ENCODE measurements at places on chromosomes 16 and 17.

- H3K4me3 ChIP-seq: no peak overlapping the region
- no peak for DNase-seq
- no peaks in the 10 kb centered on the region for H3K36me3 ChIP-seq
These were observed 292.9 kb upstream of the CA10 start for GRCh38 chr17:52451294-52451861.

GRCh38 chr17:3558603-3559269 is 1.1 kb upstream of the TRPV3 start:
- H3K36me3 ChIP-seq: no peaks in the 10 kb centered on the region
- peak overlapping the region; percentile 44 for H3K4me3 ChIP-seq
- peaks cover 51% of the 10 kb centered on the region for H3K4me1 ChIP-seq
- H3K27ac ChIP-seq: peak overlapping the region; percentile 82
- peaks cover 14% of the 10 kb centered on the region for H3K27me3 ChIP-seq
- peak; percentile 76 for DNase-seq

DNA sequence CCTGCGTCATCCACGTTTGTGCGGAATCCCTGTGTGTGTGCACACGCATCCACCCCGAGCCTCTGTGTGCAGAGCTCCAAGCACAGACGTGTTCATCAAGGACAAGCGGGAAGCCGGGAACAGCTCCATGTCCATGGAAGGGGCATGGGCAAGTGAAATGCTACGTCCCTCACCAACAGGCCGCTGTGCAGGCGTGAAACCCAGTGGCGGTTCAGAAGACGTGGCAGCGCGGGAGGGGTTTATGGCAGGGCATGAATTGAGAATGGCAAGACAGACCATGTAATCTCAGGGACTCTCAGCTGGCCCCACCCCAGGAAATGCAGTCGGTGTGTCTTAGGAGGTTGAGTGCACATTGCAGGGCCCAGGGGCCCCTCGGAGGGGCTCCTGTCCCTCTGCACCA is 52.7 kb downstream of the TBC1D16 start:
- H3K27me3 ChIP-seq: no peaks in the 10 kb centered on the region
- H3K4me1 ChIP-seq: no peaks in the 10 kb centered on the region

DNA sequence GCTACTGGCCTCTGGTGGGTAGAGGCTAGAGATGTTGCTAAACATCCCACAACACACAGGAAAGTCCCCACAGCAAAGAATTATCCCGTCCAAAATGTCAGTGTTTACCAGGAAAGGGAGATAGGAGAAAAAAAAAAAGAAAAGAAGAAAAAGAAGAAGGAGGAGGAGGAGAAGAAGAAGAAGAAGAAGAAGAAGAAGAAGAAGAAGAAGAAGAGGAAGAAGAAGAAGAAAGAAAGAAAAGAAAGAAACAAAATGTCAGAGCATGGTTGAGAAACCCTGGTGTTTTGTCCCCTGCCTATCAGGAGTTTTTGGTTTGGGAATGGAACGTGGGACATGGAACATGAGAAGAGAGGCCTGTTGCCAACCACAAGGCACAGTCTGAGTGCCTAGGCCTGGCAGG is 2.4 kb downstream of the TMEM95 start:
- peaks cover 2% of the 10 kb centered on the region for H3K36me3 ChIP-seq
- peaks cover 10% of the 10 kb centered on the region for H3K27me3 ChIP-seq
- no peak overlapping the region for H3K4me3 ChIP-seq
- peaks cover 33% of the 10 kb centered on the region for H3K4me1 ChIP-seq
- DNase-seq: no peak
- no peak overlapping the region for H3K27ac ChIP-seq

GRCh38 chr16:80997139-80997798 is 9.4 kb downstream of the CMC2 start:
- DNase-seq: no peak
- peak overlapping the region; percentile 85 for H3K4me3 ChIP-seq
- no peaks in the 10 kb centered on the region for H3K27me3 ChIP-seq
- peak overlapping the region; percentile 88 for H3K27ac ChIP-seq
- peaks cover 21% of the 10 kb centered on the region for H3K36me3 ChIP-seq

GRCh38 chr16:72501739-72502593 is 330.0 kb upstream of the PMFBP1 start:
- H3K27me3 ChIP-seq: no peaks in the 10 kb centered on the region
- peak; percentile 34 for DNase-seq
- H3K27ac ChIP-seq: no peak overlapping the region
- no peaks in the 10 kb centered on the region for H3K36me3 ChIP-seq
- H3K4me1 ChIP-seq: peaks cover 7% of the 10 kb centered on the region
- H3K4me3 ChIP-seq: no peak overlapping the region

DNA sequence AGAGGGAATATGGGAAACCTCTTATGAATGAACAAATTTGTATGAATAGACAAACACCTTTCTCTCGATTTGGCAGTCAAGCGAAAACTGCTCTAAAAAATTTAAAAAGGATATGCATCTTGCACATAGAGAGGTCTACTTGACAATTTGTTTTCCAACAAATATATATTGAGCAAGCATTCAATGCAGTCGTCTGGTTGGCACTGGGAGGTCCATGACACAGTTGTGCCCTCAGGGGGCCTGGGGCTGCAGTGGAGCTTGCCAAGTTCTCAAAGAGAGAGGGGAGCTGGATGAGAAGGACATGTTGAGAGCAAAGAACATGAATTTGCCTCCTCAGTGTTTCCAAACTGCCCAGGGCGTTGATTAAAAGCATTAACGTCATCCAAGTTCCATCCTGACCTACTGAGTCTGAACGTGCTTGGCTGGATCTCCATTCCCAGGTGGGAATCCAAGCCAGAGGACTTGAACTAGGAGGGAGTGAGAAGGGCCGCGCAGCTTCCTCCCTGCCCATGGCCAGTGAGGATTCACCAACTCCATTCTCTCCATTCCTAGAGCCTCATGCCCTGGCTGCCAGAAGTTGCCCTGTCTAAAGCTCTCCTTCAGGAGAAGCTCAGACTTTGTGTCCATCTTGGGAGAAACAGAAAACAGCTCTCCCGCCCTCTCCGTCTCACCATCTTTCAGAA is 24.5 kb downstream of the TBX2 start:
- no peak for DNase-seq
- H3K4me1 ChIP-seq: no peaks in the 10 kb centered on the region
- H3K27me3 ChIP-seq: peaks cover 67% of the 10 kb centered on the region
- H3K27ac ChIP-seq: no peak overlapping the region

GRCh38 chr16:87201052-87201451 is 116.1 kb downstream of the C16orf95 start:
- no peaks in the 10 kb centered on the region for H3K36me3 ChIP-seq
- H3K27ac ChIP-seq: no peak overlapping the region
- no peak overlapping the region for H3K4me3 ChIP-seq

- no peak overlapping the region for H3K27ac ChIP-seq
- peaks cover 36% of the 10 kb centered on the region for H3K4me1 ChIP-seq
- peaks cover 69% of the 10 kb centered on the region for H3K36me3 ChIP-seq
- no peak overlapping the region for H3K4me3 ChIP-seq
These were observed 11.5 kb downstream of the PRPF8 start for GRCh38 chr17:1673041-1673785.

GRCh38 chr17:42127414-42127813 is 4.8 kb downstream of the HSPB9 start:
- no peak for DNase-seq
- no peak overlapping the region for H3K4me3 ChIP-seq
- peaks cover 40% of the 10 kb centered on the region for H3K4me1 ChIP-seq
- H3K27me3 ChIP-seq: no peaks in the 10 kb centered on the region

DNA sequence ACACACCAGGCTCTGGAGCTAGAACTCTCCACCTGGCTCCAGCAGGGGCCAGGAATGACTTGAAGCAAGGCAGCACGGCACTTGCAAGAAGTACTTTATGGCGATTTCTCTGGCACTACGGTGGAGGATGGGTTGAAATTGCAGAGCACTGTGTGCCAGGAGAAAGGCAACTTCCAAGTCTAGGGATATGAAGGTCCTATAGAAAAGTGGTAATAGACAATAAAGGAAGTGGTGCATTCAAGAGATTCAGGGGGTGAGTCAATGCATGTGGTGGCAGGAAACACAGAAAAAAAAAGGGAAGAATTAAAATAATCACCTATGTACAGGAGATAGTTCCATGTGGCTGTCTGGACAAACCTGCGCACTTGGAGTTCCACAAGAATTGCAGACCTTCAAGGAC is 240.3 kb upstream of the DYNLRB2 start:
- H3K4me1 ChIP-seq: no peaks in the 10 kb centered on the region

DNA sequence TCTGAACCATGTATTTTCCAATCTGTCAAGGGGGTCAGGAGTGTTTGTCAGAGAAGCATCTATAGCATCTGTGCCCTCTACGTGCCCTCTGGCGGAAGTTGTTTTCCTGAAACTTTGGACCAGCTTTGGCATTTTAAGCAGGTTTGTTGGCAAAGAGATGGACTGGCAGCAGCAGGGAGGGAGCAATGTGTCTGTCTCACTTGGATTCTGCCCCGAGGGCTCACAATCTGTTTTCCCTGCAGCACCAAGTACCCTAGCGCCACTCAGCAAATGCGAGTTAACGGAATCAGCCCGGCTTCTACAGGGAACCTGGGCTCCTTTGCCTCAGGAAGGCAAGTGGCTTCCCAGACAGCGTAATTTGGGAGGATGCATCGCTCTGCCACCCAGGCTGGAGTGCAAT is 17.4 kb downstream of the DUSP14 start:
- no peak for DNase-seq
- H3K4me1 ChIP-seq: no peaks in the 10 kb centered on the region
- H3K4me3 ChIP-seq: no peak overlapping the region
- H3K36me3 ChIP-seq: peaks cover 4% of the 10 kb centered on the region
- no peak overlapping the region for H3K27ac ChIP-seq

DNA sequence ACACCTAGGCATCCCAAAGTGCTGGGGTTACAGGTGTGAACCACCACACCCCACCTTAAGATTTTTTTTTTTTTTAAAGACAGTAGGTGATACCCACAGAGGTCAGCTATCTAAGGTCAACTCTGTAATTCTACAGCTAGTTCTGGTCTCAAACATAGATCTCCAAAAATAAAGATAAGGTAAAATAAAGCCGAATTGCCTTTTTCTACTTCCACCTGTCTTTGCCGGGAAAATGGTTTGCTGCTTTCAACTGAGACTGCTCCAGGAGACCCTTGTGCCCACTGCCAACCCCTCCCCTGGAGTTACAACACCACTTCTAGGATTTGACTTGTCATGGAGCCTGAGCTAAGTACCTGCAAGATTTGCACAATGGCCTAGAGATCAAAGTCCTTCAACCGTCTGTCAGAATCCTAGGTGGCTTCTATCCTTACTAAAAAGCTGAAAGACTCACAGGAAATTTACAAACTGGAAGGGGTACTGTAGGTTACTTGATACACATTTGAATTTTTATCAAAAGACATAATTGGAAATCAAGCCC is 4.7 kb upstream of the CNOT1 start:
- H3K4me1 ChIP-seq: no peaks in the 10 kb centered on the region
- H3K27ac ChIP-seq: no peak overlapping the region
- H3K27me3 ChIP-seq: no peaks in the 10 kb centered on the region
- no peak for DNase-seq
- H3K36me3 ChIP-seq: peaks cover 5% of the 10 kb centered on the region
- no peak overlapping the region for H3K4me3 ChIP-seq

DNA sequence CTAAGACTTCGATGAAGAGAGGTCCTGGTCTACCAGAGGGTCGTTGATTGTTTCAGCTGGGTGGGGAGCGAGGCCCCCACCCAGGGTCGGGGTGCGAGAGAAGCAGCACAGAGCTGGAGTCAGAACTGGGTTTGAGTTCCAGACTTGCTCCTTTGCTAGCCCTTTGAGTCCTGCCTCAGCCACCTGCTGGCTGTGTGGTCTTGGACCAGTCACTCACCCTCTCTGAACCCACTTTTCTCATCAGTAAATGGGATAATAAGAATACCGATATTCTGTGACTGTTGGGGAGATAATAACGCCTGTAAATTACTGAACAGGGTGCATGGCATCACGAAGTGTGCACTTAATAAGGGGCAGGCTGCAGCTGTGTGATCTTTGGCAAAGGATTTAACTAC is 427 bp upstream of the MMP28 start:
- no peak for DNase-seq
- H3K27ac ChIP-seq: peak overlapping the region; percentile 9
- peaks cover 41% of the 10 kb centered on the region for H3K27me3 ChIP-seq
- H3K4me3 ChIP-seq: peak overlapping the region; percentile 87
- no peaks in the 10 kb centered on the region for H3K36me3 ChIP-seq

DNA sequence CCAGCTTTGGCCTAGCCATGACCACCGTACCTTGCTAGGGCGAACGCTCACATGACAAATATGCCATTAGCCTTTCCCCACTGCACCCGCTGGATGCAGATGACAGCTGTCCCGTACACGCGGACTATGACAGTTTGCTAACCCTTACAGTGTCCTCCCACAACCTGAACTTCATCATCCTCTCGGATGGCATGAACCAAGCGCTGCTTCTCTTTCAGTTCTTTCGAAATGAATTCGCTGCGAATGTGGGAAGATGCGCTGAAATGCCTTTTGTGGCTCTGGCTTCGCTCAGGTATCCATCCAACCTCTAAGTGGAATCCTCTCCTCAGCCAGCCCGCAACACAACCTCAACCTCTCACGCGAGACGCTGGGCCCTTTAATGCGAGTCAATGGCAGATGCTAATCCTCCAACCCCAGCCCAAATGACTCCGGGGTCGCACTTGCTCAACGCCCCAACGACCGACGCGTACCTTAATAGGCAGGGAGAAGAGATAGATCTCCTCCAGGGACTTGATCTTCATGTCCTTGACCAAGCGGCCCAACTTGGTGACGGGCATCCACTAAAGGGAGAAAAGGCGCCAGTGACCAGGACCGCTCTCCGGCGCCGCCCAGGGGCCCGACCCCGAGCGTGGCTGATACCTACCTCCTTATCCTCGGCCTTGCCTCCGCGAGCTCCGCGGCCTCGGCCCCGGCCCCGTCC is 670 bp downstream of the RPS2 start:
- peaks cover 62% of the 10 kb centered on the region for H3K36me3 ChIP-seq
- no peak for DNase-seq
- H3K4me3 ChIP-seq: peak overlapping the region; percentile 96
- peak overlapping the region; percentile 99 for H3K27ac ChIP-seq
- H3K27me3 ChIP-seq: no peaks in the 10 kb centered on the region

GRCh38 chr17:50161023-50161910 is 4.5 kb upstream of the SGCA start:
- peak overlapping the region; percentile 89 for H3K4me3 ChIP-seq
- H3K4me1 ChIP-seq: peaks cover 52% of the 10 kb centered on the region
- H3K36me3 ChIP-seq: no peaks in the 10 kb centered on the region

DNA sequence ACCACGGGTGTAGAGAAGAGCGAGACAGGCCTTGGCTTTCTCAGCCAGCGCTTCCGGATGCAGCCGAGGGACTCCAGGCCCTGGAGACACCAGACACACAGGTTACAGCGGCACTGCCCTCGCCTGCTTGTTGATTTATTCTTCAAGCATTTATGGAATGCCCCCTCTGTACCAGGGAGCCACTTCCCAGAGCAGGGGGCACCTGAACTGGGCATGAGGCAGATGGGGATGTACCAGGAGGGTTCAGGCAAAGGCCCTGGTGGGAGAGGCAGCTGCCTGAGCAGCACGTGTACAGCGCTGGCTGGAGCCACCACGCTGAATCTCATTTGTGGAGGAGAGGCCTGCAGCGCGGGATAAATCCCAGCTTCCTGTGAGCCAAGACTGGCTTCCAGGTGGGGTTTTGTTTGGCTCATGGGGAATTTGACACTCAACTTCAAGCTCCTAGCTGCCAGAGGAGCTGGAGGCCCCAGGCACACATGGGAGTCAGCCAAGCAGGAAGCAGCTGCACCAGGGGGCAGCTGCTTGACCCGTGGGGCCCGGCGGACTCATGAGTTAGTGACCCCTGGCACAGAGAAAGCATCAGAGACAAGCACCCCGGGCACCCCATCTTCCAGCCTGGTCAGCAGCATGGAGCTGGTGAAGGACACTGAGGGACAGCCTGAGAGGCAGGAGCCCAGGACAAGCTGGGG is 59.7 kb downstream of the IL21R start:
- peaks cover 37% of the 10 kb centered on the region for H3K36me3 ChIP-seq
- no peak overlapping the region for H3K27ac ChIP-seq
- no peak overlapping the region for H3K4me3 ChIP-seq
- H3K4me1 ChIP-seq: peaks cover 16% of the 10 kb centered on the region
- H3K27me3 ChIP-seq: no peaks in the 10 kb centered on the region

Measured in stimulated activated naive B cell treated with anti-CD40 and anti-IgM and Interleukin-4, amounts not matched to agents 10 μg/mL and 1 μg/mL and 100 μg/mL, for 72 hours (primary cell).